Posterior vena cava (tissue), 2 donors: ENCODE measurements at places on chromosomes 5 and 9. TPM values are rescaled to one million over a fixed set of nuclear protein-coding genes. Genes with fewer than 3 reads are reported as not detected.

The BAAT gene
- 0.09 TPM for total RNA-seq

The TAF1L gene
- 0.05 TPM for total RNA-seq

DNA sequence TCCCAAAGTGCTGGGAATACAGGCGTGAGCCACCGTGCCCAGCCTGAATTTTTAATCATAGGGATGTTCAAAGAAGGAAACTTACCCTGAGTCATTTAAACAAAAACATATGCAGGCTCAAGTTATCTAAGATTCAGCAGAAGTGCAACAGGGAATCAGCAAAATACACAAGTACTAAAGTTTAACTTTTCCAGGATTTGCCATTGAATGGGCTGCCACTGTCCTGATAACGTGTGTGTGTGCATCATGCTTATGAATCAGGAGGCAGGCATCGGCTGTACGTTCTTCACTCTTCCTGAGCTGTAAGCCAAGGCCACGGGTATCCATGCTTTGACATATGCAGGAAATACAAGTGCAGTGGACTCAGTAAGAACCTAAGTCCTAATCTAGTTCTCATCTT is 48.8 kb upstream of the FST start:
- DNase-seq: no peak

DNA sequence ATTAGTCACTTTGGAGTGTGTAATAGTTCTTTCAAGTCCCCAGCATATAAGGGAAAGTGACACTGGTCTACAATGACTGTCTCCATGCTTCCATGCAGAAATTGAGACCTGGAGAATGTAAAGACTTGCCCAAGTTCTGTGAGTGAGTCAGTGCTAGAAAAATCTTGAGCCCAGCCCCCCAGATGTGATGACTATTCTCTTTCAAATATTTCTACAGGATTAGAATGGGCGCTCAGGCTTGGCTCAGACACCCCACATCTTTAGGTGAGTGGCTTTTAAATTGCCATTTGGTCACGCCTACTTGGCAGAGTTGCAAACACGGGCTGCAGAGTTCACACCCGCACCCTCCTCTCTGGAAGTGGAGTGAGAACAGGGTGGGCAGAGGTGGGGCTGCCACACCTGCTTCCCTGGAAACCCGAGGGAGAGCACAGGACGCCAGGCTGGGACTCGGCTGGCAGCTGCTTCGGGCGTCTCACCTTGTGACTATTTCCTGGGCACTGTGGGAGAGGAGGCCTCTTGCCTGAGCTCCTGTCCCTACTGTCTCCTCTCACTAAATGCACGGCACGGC is 37.6 kb downstream of the ROPN1L start:
- no peak for DNase-seq

The MYOT gene
- 3.1 TPM for total RNA-seq

DNA sequence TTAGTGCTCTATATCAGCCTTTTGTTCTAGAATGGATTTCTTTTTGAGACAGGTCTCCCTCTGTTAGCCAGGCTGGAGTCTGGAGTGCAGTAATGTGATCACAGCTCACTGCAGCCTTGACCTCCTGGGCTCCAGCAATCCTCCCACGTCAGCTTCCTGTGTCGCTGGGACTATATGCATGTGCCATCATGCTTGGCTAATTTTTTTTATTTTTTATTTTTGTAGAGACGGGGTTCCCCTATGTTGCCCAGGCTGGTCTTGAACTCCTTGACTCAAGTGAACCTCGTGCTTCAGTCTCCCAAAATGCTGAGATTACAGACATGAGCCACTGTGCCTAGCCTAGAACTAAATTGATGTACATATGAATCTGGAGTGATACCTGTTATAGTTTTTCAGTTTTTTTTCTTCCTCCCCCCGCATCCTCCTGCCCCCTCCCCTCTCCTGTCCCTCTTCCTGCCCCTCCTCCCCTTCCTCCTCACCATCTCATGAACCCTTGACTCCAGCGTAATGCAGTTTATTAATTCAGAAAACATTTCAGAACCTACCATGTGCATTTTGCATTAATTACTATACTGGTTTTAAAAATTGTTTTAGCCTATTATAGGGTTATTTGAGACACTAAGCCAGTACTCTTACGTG is 37.4 kb upstream of the TNFAIP8 start:
- no peak for DNase-seq

DNA sequence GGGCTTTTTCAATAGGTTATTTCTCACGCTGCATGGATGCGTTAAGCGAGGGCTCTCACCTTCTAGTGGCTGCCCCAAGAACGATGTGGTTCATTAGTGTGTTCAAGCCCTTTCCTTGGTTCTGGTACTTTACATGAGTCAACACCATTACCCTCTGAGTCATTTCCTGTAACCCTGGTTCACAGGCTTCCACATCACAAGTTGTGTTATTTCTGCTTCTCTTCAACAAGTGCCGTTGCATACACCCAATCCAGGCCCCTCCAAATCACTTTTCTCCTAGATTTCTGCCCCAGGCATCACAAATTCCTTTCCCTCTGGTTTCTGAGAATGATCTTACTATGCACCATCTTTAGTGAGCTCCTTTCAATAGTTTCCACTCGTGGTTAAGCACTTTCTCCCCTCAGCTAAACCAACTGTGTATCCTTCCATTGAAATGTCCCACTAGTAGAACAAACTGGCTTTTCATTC is 69.5 kb upstream of the RAD23B start:
- DNase-seq: no peak

DNA sequence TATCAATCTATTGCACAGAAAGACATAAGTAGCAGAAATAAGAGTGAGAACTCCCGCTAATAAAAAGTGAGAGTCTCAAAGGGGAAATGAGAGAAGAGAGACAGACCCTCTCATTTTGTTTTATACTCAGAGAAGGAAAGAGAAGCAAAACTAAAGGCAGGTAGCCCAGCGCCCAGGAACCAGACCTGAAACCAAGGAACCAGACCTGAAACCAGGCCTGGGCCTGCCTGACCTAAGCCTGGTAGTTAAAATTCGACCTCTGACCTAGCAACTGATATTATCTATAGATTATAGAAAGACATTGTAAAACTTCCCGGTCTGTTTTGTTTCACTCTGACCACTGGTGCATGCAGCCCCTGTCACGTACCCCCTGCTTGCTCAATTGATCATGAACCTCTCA is 134.5 kb upstream of the SEMA6A start:
- DNase-seq: no peak
